Retinal pigment epithelial cell (primary cell): ENCODE measurements at places on chromosomes 13 and 19.
A peak's percentile ranks its signal among the peaks of the same experiment; 100 is the strongest.

DNA sequence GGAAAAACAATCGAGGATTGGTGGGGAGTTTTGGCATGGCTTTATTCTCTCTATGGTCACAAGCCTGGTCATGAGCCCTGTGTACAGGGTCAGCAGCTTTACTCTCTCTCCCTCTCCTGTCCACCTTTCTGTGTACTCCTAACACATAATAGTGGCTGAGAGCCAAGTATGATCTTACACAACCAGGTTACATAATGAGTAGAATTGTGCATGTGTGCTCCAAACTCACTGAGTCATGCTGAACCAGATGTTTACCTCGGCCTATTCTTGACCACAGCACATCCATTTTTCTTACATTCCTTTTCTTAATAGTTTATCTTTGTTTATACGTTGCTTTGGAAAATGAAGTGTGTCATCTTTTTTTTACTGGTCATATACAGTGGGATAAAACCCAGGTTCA lies 53.1 kb downstream of the ZNF254 start:
- DNase-seq: peak; percentile 6

DNA sequence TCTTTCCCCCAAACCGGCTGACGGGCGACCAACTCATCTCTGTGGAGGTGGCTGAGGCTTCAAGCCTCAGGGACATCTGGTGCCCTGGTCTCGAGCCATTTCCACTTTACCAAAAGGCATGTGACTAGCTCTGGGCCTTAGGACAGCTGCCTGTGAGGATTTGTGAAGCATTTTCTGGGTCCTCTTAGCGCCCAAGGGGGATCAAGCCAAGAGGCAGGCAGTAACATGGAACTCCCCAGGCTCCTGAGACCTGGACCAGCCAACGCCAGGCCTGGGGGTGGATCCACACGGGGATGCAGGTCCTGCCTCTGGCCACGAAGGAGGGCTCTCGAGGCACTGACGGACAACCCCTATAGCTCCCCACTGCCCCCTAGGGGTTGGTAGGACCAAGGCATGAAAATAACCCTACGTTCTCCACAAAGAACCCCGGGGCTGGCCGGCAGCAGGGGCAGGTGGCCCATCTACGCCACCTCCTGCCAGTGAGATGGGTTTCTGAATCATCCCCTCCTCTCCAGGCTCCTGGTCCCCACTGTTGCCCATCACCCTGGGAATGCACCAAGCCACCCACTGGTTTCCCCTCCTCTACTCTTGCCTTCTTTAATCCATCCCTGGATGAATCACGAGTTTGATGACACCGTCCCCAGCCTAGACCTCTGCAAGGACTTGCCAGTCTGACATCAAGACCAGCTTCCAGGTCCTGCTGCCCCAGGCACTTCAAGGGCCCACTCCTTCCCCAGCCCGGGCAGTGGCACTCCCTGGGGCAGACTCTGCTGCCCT lies 7.0 kb upstream of the MYDGF start:
- DNase-seq: peak; percentile 14

DNA sequence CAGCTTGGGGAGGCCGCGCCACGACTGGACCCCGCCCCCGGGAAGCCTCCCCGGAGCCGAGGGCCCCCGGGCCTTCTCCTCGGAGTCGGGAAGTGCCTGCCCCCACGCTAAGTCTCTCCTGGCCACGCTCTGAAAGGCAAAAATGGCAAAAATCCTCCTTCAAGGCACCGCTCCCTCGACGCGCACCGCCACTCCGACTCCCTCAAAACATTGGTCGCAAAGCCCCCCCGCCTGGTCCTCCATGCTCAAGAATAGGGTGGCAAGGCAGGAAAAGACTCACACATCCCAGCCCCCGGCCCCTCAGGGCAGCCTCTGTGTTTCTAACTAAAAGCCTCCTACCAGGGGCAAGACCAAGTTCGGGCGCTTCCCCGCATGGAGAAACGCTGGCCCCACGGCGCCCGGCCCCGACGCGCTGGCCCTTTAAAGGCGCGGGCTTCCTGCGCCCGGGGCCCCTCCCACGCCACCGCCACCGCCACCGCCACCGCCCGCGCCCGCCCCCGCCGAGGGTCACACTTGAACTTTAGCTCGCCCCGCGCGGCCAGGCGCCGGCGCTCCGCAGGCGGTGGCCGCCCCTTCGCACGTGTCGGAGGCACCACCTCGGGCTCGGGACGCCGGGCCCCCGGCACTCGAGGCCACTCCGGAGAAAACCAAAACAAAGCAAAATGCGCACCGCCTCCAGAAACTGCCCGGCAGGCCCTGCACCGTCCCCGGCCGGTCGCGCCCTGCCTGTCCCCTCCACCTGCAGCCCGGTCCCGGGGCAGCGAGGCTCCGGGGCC lies 1.9 kb downstream of the FOXO1 start:
- DNase-seq: no peak

GRCh38 chr19:7715671-7716070 lies 13.7 kb upstream of the FCER2 start:
- DNase-seq: no peak

- no peak for DNase-seq
Observed at GRCh38 chr13:44739120-44739519, 163.0 kb upstream of the TSC22D1 start.

DNA sequence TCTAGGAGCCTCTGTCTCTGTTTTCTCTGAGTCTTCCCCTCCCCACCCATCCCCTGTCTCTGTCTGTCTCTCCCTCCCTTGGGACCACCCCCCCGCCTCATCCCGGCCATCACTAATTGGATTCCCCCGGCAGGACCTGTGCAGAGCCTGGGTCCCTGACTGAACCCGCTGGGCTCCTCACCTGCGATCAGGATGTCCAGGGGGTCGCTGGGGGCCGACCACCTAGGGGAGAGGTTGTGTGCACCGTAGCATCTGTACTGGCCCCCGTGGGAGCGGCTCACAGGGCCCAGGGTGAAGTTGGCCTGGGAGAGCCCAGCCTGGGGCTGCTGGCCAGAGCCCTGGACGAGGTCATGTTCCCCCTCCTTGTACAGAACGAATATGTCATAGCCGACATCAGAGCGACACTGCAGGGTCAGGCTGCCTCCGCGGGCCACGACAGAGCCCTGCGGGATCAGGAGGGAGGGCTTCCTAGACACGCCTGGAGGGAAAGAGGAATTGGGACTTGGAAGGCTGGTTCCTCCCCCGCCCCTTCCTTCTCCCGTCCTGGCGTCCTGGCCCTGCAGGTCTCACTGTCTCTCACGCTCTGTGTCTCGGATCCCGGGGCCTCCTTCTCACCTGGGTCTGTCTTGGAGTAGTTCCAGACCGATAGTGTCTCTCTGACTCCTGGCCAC lies 1.8 kb downstream of the LILRB5 start:
- DNase-seq: no peak

DNA sequence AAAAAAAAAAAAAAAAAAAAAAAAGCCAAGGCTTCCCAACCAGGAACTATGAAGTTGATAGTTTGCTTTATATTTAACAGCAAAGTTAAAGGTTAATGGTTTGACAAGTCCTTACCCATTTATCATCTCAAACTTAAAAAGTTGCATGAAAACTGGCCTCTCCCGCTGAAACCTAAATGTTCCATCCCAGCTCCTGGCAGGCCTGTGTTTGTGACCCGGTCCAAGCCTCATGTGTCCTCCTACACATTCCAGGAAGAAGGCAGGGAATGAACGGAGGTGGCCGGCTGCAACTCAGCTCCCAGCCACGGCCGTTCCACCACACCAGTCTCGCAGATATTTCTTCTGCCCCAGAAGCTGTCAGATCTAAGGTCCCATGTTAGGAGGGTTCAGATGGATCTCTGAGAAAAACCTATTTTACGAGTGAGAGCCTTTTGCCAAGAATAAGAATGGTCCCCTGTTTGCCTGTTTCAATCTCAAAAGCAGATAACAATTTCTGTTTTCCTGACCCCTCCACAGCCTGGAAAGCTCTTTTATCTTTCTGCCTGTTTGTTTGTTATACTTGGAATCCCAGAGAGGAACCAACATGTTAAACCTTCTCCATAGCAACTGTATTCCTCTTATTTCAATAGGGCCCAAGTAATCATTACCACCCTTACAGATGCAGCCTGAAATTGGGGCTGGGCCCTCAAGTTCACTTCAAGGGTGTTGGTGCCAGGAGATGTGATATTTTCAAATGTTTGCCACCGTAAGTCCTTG lies 56.5 kb downstream of the KCTD12 start:
- DNase-seq: no peak

- DNase-seq: no peak
Observed at GRCh38 chr19:35345671-35346111, 2.0 kb upstream of the FFAR1 start.

- DNase-seq: no peak
Observed at GRCh38 chr19:34180709-34181108, 8.4 kb downstream of the LSM14A start.

GRCh38 chr19:16897856-16898161 lies 9.0 kb downstream of the F2RL3 start:
- DNase-seq: no peak

- DNase-seq: no peak
Observed at GRCh38 chr19:21677696-21678418, 89.5 kb downstream of the ZNF100 start.

DNA sequence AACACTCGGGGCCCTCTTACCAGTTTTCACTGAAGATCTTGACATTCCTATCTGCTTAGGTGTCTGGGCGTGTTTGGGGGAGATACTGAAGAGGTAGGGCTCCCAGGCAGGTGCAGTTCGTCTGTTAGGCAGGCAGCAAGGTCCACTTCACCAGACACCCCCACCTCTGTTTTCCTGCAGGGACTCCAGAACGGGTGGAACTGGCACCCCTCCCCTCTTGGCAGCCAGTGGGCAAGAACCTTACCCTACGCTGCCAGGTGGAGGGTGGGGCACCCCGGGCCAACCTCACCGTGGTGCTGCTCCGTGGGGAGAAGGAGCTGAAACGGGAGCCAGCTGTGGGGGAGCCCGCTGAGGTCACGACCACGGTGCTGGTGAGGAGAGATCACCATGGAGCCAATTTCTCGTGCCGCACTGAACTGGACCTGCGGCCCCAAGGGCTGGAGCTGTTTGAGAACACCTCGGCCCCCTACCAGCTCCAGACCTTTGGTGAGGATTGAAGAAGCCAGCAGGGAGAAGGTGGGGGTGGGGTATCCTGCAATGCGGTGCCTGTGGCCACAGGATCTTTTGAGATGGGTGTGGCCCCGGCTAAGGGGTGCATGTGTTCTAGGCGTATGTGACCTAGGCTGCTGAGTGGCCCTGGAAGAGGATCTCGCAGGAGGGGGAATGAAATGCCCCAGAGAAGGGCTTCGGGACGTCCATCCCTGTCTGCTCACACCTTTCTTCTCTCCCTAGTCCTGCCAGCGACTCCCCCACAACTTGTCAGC lies 3.3 kb upstream of the ICAM4 start:
- no peak for DNase-seq

GRCh38 chr13:27259831-27260230 lies 8.5 kb downstream of the RPL21 start:
- no peak for DNase-seq

GRCh38 chr13:53198736-53199135 lies 170.1 kb downstream of the OLFM4 start:
- DNase-seq: no peak

DNA sequence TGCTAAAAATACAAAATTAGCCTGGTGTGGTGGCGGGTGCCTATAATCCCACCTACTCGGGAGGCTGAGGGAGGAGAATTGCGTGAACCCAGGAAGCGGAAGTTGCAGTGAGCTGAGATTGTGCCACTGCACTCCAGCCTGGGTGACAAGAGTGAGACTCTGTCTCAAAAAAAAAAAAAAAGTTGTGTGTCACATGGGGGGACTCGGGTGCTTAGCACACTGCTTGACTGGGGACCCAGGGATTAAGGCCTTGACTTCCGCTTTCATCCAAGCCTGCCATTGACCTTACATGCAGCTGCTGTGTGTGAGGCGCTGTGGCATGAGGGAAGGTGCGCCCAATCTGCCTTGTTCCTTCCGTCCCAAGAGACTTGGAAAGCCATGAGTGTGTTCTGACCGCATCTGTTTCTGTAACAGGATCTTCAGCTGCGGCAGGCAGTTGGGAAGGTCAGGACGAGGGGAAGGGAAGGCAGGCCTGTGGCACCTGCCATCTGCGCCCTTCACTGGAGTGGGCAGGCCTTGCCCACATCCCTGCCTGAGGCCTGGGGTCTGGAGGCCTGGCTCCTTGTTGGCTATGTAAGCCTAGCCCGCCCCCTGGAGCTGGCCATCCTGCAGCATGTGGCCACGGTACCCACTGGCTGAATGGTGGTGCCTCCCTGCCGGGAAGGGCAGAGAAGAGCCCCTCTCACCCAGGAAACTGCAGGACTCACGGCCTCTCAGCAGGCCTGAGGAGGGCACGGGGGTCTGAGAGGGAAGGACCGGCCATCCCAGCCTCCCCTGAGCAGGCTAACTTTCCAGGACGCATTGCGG lies 23.0 kb downstream of the PPP1R37 start:
- DNase-seq: no peak

DNA sequence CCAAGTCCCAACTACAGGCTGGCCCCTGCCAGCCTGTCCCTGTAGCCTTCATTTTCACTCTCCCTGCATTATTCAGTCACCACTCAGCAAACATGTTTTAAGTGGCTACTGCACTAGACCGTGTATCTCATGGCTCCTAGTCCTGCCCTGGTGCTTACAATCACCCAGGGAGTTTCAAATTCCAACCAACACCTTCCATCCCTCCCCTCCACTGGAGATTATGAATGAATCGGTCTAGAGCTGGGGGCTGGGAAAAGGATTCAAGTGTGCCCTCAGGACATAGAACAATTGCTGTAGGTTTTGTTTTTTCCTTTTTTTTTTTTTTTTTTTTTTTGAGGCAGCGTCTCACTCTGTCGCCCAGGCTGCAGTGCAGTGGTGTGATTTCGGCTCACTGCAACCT lies 15.0 kb upstream of the TNFAIP8L1 start:
- no peak for DNase-seq

GRCh38 chr19:14817052-14817451 lies 17.9 kb downstream of the OR7A5 start:
- no peak for DNase-seq

DNA sequence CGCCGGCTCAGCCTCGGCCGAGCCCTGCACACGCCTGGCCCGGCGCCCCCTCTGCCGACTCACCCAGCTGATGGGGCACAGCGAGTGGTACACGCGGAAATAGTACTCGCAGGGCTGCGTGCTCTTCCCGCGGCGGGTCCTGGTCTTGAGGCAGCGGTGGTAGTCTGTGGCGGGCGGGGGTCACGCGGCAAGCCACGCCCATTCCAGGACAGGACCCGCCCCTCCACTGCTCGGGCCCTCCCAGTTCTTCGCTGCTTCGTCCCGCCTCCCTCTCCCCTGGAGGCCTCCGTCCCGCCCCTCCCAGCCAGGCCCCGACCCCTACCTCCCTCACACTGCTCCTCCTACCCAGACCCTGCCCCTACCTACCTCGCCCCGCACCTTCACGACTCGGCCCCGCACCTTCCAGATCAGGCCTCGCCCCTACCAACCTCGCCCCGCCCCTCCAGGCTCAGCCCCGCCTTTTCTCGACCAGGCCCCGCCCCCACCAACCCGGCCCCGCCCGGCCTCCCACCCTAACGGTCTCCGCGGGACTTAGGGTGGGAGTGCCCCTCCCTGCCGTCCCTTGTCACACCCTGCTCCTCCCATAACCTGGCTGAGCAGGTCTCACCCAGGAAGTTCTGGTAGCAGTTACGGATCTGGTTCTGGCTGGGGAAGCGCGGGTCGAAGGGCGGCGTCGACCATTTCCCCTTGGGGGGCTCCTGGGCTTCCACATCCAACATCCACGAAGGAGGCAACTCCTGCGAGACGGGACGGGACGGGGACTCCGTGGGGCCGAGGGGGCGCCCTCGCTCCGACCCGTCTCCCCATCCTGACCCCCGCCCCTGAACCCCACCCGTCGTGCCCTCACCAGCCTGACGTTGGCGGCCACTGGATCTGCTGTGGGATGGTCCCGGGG lies 469 bp downstream of the COX6B2 start:
- no peak for DNase-seq

- DNase-seq: no peak
Observed at GRCh38 chr13:95604556-95604915, 40.0 kb downstream of the DZIP1 start.
